Endothelial cell (in vitro differentiated cells): ENCODE measurements at places on chromosomes 1 and 21. TPM values are rescaled to one million over a fixed set of nuclear protein-coding genes. Genes with fewer than 3 reads are reported as not detected.

DNA sequence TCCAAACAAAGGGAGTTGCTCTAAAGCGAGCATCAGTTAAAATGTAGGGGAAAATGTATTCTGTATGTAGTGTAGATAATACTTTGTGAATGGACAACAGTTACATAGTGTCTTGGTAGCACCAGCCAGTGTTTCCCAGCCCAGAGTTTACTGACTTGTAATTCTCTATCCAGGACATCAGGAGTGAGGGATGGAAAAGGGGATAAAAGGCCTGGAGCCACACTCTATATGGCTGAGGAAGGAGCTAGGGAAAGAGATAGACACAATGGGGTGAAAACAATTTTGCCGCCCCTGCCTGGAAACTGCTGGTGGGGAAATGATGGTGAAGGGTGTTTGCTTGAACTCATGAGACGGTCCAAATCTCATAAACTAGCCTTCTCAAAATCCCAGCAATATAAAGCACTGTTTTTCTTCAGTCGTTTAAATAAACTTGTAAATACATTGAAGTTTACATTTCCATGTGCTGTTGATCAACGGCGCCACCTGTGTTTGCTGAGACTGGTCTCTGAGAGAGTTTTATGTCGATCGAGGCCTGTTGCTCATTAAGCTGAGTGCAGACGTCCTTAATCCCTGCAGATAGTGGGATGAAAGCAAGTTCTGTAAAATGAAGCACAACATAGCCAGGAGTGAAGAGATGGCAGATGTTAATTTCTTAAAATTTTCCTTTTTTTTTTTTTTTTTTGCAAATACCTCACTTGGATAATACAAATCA lies 27.9 kb upstream of the AGO1 start:
- no peak overlapping the region for H3K4me3 ChIP-seq
- DNase-seq: no peak
- no peaks in the 10 kb centered on the region for H3K4me1 ChIP-seq
- H3K27me3 ChIP-seq: no peaks in the 10 kb centered on the region

GRCh38 chr1:32948905-32949304 lies 15.7 kb downstream of the RNF19B start:
- no peak for DNase-seq
- H3K4me3 ChIP-seq: no peak overlapping the region
- no peak overlapping the region for H3K27ac ChIP-seq
- peaks cover 2% of the 10 kb centered on the region for H3K27me3 ChIP-seq
- H3K4me1 ChIP-seq: no peaks in the 10 kb centered on the region

- DNase-seq: no peak
- no peak overlapping the region for H3K4me3 ChIP-seq
- H3K4me1 ChIP-seq: no peaks in the 10 kb centered on the region
- peaks cover 8% of the 10 kb centered on the region for H3K36me3 ChIP-seq
- H3K27me3 ChIP-seq: no peaks in the 10 kb centered on the region
- H3K27ac ChIP-seq: no peak overlapping the region
Observed at GRCh38 chr1:230948301-230948700, 30.4 kb downstream of the TTC13 start.

Gene SPSB1
- 8.1 TPM for total RNA-seq

- H3K36me3 ChIP-seq: no peaks in the 10 kb centered on the region
- no peaks in the 10 kb centered on the region for H3K4me1 ChIP-seq
- no peak for DNase-seq
- no peak overlapping the region for H3K27ac ChIP-seq
Observed at GRCh38 chr1:3014050-3014440, 7.2 kb upstream of the ACTRT2 start.

- no peak overlapping the region for H3K27ac ChIP-seq
- no peaks in the 10 kb centered on the region for H3K27me3 ChIP-seq
- H3K36me3 ChIP-seq: no peaks in the 10 kb centered on the region
- H3K4me3 ChIP-seq: no peak overlapping the region
- H3K4me1 ChIP-seq: no peaks in the 10 kb centered on the region
- no peak for DNase-seq
Observed at GRCh38 chr21:35368326-35368725, 319.2 kb upstream of the RUNX1 start.

- no peaks in the 10 kb centered on the region for H3K4me1 ChIP-seq
- no peak overlapping the region for H3K4me3 ChIP-seq
- peaks cover 16% of the 10 kb centered on the region for H3K27me3 ChIP-seq
Observed at GRCh38 chr1:3657096-3657475, 4.8 kb downstream of the TP73 start.
